ENCODE measurements at places on chromosomes 6 and 20.

GRCh38 chr6:134373282-134373922, 55.5 kb upstream of the SGK1 start:
- peak; percentile 29 for DNase-seq

DNA sequence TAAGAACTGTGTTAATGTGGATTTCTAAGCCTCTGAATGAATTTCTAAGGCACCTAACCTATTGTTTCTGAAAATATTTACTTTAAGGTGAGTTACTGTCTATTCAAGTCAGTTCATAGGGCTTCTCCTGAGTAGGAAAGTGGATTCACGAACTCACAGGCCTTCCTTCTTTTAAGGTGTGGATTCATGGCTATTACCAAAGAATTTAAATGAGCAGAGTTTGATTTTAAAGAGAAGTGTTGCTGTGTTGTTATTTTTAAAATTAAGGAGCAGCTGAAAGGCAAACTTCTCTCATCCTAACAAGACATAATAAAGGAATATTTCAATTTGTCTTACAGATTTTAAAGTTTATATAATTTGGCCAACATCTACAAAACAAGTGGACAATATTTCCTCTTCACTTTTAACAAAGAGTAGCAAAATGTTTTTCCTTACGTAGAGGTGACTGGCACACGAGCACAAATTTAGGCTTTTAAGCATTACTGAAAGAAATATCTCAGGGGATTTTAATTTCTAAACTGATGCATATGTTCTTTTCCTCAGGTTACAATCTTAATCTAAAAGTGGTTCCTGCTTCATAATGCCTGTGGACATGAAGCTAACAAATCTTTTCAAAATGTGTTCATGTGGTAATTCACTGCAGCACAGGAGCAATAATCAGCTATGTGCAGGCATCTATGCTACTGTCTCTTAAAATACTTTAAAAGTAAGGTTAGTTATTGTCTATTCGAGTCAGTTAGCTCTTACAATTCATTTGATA, 602 bp upstream of the TSPYL4 start:
- DNase-seq, result no peak

- DNase-seq, result no peak
Measured at GRCh38 chr6:38445336-38445735, 194.4 kb downstream of the BTBD9 start.

DNA sequence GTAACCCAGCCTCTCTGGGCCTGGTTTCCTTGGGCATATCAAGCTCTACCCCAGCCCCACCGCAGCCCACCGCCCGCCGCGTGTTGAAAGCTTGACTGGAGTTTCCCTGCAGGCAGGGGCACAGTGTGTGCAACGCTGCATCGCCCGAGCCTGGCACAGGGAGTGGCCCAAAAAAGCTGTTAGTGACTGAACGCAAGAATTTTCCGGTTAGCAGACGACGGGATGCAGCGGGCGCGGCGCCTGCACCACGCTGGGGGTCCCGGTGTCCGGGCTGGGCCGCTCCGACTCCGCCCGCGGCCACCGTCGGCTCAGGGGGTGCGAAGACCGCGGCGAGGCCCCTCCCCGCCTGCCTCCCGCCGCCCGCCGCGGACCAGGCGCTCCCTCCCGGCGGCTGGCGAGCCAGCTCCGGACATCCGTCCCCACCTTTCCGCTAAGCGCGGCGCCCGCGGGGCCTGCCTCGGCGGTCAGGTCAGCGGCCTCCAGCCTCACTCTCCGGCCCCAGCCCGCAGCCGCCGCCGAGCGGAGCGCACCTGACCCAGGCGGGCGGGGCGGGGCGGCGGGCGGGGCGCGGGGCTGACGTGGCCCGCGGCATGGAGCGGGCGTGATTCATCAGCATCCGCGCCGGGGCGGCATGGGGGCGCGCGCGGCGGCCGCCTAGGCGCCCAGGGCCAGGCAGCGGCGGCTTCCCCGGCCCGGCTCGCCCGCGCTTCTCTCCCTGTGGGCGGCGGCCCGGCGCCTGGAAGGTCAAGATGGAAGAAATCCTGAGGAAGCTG, at the start of gene ARFGEF3:
ARFGEF3 (plus strand) TSS at position 602 of the 773 bp plus-strand sequence; CDS start at position 750, 148 bp downstream.
- peak; percentile 55 for DNase-seq

DNA sequence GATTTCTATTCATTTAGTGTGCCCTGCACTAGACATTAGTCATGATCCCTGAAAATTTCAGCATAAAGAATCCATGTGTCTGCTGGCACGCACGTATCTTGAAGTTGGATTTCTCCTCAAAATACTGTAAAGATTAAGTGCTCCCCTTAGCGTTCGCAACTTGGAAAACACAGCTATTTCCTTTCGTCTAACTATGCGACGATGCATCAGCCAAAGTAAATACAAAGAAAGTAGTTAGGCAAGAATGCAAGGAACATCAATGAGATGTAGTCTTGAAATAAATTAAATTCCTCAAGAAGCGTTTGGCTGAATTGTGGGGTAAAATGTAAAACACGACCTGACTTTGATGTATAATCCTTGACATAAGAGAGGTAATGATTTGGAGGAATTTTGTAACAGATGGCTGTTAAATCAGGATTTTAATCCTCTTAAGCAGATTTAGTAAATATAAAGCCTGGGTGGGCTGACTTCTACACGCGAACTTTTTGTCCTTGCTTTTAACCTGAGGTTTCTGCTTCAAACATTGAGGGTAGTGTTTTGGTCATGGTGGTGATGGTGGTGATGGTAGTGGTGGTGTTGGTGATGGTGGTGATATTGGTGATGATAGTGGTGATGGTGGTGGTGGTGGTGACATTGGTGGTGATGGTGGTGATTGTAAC, 88.2 kb downstream of the FOXF2 start:
- DNase-seq, result peak; percentile 49

DNA sequence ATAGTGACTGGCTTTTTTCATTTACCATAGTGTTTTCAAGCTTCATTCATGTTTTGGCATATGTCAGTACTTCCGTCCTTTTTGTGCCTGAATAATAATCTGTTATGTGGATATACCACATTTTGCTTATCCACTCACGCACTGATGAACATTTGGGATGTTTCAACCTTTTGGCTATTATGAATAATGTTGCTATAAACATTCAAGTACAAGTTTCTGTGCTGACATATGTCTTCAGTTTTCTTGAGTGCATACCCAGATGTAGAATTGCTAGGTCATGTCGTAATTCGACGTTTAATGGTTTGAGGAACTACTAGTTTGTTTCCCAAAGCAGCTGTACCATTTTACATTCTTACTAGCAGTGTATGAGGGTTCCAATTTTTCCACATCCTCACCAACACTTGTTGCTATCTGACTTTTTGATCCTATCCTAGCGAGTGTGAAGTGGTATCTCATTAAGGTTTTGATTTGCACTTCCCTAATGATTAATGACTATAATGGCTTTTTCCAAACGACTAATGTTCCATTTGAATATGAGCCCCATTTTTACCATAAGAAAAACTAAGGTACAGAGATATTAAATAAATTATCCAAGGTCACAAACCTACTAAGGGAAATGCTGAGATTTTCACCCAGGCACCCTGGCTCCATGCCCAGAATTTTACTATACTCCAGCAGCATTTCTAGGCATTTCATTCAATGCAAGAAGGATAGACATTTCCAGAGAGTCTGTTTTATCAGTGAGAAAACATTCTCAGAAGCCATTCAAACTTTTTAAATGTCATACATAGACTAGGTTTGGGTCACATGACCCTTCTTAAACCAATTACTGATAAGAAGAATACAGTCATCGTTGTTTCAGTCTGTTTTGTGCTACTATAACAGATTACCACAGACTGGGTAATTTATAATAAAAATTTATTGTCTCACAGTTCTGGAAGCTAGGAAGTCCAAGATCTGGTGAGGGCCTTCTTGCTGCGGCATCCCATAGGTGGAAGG, 71.1 kb upstream of the RUNX2 start:
- DNase-seq, result no peak

DNA sequence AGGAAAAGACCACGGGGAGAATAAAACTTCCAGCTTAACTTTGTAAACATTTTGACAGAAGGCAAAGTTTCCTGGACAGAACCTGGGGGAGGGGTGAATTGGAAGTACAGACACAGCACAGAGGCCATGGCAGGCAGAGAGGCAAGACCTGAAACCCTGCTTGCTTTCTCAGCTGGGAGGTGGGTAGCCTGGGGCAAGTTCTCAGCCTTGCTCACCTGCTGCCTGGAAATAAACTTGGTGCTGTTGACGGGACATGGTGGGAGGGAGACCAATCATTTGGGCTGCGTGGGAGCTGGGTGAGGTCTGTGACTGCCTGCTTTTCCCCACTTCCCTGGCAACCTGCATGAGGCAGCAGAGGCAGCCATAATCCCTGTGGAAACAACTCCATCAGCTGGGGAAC, 221.3 kb downstream of the MOXD1 start:
- DNase-seq, result no peak

GRCh38 chr6:5701174-5701573, 305.6 kb downstream of the NRN1 start:
- no peak for DNase-seq

GRCh38 chr6:139380611-139381010, 6.2 kb upstream of the CITED2 start:
- no peak for DNase-seq

DNA sequence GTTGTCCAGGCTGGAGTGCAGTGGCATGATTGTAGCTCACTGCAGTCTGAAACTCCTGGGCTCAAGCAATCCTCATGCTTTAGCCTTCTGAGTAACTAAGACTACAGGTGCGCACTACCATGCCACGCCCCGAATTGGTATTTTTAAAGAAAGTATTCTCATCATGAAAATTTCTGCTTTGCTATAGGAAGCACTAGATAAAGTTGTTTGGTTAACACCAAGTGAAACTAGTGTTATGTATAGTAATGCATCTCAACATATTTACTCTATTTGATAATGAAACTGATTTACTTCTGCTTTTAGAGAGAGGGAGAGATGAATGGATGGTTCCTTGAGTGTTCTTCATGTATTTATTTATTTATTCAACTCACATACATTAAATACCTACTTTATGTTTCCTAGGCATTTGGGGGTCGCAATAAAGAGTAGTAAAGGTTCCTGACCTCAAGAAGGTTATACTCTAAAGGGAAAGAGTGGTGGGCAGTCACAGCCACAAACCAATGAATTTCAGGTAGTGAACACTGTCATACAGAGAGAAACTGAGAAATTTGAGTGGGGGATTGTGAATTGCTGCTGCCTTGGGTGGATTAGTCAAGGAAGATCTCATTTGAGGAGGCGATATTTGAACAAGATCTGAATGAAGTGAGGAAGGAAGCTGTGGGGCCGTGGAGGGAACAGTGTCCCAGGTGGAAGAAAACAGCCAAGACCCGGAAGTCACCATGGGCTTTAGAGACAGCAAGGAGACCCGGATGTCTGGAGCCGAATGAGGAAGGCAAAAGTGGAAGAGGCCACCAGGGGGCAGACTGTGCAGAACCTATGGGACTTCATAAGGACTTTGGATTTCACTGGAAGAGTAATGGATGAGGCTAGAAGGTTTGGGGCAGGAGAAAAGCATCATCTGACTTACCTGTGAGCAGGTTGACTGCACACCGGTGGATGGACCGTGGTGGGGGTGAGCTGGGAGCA, 185.6 kb downstream of the TSHZ2 start:
- DNase-seq, result no peak

DNA sequence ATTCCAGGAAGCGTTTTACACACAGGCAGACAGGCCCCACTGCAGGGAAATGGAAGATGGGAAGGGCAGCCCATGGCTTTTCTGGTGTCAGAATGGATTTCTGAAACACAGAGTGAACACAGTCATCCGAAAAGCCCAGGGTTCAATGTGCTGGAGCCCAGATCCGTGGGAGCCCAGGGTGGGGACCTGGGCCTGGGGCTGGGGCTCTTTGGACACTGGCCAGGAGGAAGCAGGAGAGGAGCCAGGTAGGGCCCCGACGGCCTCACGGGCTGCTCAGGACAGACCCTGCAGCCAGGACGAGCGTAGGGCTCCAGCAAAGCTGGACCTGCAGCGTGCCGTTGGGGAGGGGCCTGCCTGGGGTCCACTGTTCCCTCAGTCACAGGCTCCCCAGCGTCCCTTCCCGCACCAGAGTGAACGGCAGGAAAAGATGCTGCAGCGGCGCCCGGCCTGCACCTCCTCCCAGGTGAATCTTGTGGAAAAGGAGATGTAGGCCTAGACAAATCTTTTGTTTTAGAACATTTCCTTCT, 24.3 kb upstream of the LSM14B start:
- DNase-seq, result no peak

GRCh38 chr20:35318502-35319157, 26.4 kb upstream of the FAM83C start:
- peak; percentile 77 for DNase-seq

- no peak for DNase-seq
Measured at GRCh38 chr6:41255638-41256246, 27.6 kb downstream of the TREML4 start.

DNA sequence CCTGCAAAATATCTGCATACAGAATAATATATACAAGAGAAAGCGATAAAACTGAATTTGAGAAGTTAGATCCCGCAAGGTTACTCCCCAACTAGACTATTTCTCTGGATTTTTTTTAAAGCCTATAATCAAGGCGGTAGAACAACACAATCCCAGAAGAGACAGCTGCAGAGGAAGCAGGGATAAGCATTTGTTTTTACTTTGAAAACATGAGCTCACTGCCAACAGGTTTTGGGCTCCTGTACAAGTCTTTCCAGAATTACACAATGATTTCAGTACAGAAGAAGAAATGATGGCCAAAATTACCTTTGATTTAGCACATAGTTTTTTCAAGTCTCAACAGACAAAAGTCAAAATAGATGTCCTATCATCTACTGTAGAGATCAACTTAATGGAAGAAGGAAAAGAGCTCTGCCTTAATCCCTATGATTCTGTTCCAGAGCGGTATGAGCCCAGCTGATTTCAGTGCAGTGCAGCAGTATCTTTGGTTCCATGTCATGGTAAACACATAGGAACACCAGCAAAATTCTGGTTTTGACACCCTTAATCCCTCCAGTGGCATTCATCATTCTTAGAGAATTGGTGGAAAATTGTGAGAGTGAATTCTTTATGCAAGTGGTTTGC, 304.3 kb downstream of the HDGFL1 start:
- no peak for DNase-seq

DNA sequence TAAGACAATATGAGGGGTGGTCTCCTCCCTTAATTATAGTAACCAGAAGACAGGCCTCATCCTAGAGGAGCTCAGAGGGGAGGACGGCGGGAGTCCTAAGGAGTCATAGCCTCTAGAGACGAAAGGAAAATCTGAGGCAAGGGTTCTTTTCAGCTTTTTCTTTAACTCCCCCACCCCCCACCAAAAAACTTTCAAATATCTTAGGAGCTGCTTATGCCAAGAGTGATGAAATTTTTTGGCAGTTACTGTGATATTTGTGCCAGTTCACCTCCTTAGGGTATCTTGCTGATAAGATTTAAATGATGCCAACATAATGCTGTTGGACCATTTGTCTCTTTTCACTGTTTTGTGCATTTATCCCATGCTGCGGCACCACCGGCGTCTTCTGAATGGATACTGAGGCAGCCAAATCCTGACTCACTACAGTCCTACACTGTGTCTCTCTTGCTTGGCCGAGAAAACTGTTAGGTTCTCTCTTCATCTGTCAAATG, 44.5 kb upstream of the DSE start:
- DNase-seq, result no peak

GRCh38 chr6:168145747-168146596, 67.0 kb upstream of the FRMD1 start:
- no peak for DNase-seq

DNA sequence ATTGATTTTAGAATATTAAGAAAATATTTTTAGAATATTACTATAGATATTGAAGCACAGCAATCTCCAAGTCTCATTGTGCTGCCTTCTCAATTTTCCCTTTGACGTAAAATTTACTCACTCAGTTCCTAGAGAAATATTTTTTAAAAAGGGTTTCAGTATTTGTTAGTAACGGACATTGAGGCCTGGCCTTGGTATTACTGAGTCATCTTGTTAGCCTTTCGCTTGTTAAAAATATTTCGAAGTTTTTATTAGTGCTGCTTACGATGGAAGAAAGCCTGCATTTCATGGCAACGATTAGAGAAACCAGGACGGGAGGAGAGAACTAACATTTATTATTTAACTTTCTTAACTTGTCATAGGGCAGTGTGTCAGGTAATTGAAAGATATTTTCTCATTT, 82.2 kb downstream of the TIAM2 start:
- DNase-seq, result no peak

All from HTR-8/SVneo (cell line).